ENCODE measurements at places on chromosomes 3 and 15.
A peak's percentile ranks its signal among the peaks of the same experiment; 100 is the strongest.

DNA sequence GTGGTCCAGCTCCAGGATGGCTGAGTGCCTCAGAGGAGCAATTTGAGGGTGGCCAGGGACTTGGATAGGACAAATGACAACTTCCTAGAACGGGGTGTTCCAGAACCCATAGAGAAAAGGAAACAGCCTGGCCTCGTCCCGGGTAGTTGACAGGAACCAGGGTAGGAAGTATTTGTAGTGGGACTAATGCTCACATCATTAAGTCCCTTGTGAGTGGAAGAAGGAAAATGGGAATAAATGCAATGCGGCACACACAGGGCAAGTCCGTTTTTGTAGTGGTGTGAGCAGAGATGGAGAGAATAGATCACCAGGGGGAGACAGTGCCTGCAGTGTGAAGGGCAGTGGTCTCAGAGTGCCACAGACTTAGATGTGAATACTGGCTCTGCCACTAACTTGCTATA lies 19.6 kb downstream of the TIMP4 start:
- DNase-seq, result no peak

- DNase-seq, result no peak
Measured at GRCh38 chr3:184549796-184550577, 11.6 kb upstream of the EPHB3 start.

DNA sequence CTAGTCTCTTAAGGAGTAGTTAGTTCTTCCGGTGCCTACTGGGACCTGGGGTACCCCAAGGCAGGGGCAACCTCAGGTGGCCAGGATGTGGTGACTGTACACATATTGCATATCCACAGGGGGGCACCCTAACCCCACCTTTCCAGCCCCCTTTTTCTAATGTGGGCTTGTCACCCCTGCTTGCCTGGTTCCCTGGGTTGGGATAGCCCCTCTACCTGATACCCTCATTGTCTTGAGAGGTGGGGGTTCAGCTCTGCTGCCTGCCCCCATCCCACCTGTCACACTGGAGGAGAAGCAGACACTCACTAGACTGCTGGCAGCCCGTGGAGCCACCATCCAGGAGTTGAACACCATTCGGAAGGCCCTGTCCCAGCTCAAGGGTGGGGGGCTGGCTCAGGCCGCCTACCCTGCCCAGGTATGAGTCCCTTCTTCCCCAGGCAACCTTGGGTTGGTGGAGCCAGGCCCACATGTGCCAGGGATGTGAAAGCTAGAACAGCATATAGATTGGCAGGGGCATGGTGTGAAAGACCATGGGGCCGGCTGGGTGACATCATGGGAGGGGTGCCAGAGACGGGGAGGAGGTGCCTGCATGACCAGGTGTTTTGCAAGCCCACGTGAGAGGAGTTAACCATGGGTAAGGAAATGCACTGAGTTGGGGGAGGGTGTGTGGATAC lies 4.0 kb downstream of the GLYCTK start:
- DNase-seq, result no peak

- DNase-seq, result no peak
Measured at GRCh38 chr3:160757233-160758106, 1.4 kb downstream of the PPM1L start.

GRCh38 chr15:27065151-27065550 lies 94.2 kb downstream of the GABRG3 start:
- no peak for DNase-seq

GRCh38 chr3:49093853-49094767 lies at the start of gene QRICH1:
QRICH1 (minus strand) TSS chr3:49094071; CDS start chr3:49077017, 17,054 bp downstream.
- DNase-seq, result peak; percentile 95

DNA sequence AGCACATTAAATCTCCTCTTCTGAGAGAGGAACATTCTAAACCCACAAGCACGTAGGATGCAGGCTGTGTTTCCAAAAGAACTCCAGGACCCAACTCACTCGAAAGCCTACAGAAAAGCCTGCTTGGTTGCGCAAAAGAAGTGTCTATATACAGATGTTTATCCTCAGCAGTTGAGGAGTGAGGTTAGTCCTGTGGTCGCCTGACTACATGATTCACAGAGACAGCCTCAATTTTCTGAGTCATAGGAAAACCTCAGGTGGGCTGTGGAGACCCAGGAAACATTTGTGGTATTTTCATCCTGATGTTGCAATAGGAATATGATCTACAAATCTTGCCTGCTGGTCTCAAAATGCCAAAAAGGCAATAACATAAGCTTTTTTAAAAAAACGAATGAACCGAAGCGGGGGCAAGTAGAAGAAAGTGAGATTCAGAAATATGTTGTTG lies 183.8 kb upstream of the THRB start:
- no peak for DNase-seq

DNA sequence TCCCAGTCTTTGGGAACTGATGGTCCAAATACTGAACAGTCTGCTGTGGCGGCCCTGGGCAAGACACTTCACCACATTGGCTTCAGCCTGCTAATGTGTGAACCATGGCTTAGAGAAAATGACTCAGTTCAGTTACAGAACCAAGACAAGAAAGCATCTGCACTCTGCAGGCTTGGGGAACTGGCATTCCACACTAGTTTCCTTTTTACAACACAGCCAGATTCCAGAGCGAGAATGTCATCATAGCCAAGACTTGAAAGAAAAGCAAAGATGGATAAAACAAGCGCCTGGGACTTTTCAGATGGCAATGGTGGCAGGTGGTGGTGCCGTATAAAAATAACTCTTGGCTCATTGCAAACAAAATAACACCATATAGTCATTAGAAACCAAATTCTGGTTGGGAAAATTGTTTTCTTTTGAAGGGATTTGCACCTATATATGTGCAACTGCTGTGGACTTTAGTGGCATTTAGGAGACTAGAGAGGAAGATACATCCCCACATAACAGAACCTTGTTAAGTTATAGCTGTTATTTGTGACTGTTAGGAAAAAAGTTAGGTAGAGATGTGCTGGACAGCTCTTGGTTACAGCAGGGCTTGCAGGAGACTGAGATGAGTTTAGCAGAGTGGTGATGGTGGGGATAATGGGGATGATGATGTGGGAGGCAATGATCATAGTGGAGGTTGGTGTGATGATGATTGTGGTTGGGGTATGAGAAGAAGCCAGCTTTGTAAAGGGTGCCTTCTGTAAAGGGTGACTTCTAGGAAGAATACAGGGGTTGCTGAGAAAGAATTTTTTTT lies 273.6 kb downstream of the THRB start:
- no peak for DNase-seq

- no peak for DNase-seq
Measured at GRCh38 chr3:127791221-127791913, 30.9 kb downstream of the MGLL start.

DNA sequence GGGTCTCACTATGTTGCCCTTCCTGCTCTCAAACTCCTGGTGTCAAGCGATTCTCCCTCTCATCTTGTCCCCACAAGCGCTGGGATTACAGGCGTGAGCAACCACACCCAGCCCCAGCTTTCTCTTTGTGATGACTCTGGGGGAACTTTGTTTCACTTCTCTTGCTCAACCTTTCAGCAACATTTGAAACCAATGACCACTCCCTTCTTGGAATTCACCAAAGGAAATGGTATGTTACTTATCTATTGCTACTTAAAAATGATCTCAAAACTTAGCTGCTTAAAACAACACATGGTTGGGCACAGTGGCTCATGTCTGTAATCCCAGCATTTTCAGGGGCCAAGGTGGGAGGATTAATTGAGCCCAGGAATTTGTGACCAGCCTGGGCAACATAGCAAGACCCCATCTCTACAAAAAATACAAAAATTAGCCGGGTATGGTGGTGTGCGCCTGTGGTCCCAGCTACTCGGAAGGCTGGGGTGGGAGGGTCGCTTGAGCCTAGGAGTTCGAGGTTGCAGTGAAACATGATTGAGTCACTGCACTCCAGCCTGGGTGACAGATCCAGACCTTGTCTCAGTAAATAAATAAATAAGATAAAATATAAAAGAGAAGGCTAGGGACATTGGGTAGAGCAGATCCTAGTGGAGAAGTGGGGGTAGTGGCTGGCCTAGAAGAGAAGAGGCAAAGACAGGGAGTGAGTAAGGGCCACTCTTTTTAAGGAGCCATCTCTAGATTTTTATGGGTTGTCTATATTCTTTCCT lies 10.3 kb upstream of the COPG1 start:
- no peak for DNase-seq

GRCh38 chr15:81895723-81896122 lies 150.1 kb downstream of the MEX3B start:
- no peak for DNase-seq

DNA sequence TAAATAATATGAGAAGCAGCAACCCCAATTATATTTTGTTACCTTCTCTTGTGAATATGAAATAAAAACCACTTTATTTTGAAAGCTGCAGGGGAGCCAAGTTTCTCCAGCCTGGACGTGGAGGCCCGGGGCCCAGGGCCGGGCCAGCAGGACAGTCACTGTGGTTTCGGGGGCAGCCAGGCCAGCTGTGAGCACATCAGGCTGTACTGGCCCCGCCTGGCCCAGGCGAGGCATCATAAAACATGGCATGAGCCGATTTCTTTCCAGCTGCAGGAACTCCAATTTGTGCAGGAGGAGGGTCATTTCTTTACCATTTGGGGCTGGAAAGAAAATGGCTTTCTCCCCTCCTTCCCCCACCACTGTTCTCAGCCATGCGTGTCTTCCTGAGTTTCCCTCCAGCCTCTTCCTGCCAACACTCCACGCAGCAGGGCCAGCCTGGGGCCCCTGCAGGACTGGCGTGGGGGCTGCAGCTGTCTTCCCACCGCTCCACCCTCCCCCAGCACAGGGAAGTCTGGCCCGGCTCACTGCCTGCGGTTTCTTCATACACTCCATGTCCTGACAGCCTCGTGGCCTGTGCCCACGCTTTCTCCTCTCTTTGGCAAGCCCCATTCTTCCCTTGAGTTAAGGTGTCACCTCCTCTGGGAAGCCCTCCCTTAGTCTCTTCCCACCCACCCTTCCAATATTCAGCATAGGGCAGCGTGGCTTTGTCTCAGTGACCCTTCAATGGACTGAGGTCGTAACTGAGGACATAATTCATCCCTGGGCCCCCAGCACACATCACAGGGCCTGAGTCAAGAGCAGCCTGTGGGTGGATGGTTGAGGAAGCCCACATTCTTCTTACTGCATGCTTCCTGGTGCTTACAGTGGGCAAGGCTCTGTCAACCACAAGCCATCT lies 135.8 kb downstream of the CHSY1 start:
- no peak for DNase-seq

DNA sequence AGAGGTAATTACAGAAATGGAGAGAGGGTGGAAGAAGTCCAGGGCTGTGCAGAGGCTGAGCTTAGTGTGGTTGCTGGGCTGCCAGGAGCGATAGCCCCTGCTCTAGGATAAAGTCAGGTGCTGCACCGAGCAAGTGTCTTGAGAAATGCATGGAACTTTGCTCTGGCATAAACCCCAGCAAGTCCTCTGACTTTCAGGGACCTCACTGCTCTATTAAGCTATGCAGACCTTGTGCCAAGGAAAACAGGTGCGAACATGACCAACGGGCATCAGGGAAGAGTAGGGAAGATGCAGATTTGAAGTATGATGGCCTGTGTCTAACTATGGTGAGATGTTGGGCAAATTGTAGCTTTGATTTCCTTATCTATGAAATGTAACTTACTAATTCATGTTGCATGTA lies 416.8 kb downstream of the NR2F2 start:
- DNase-seq, result no peak

DNA sequence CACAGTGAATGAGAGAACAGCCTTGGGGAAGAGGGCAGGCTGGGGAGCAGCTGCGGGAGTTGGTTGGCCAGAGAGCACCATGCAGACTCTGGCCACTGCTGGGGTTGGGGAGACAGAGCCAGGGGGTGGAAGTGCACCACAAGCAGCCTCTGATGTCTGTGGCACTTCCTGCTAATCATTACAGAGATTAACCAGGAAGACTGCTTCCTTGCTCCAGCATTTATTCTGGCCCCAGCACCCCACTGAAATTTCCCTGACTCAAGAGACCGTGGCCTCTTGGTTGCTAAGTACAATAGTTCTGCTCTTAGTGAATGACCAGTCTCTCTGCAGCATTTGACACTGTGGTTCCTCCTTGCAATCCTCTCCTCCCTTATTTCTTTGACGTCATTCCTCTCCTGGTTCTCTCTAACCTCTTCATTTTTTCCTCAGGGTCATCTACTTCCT lies 266.2 kb upstream of the ROPN1 start:
- DNase-seq, result no peak

GRCh38 chr15:74263466-74263865 lies 27.3 kb downstream of the CCDC33 start:
- DNase-seq, result no peak

- DNase-seq, result no peak
Measured at GRCh38 chr3:104717828-104718196, 648.9 kb upstream of the ALCAM start.

GRCh38 chr3:140754936-140755335 lies 77.1 kb downstream of the TRIM42 start:
- no peak for DNase-seq

- DNase-seq, result no peak
Measured at GRCh38 chr3:43302116-43302880, 16.0 kb downstream of the SNRK start.

DNA sequence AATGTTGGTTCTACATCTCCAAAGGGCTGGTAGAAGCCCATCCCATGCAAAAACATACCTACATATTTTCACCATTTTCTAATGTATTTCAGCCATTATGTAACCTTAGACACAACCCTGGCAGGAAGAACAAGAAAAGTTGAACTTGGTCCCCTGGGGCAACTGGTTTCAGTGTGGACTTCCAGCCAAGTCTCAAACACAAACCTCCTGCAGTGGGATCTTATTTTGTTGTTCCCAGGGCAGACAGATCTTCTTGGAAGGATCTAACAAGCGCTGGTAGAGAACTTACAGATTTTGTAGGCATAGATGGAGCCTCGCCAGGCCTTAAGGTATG lies 96.3 kb downstream of the ADAMTS17 start:
- no peak for DNase-seq

- DNase-seq, result no peak
Measured at GRCh38 chr3:81891055-81891895, 129.8 kb upstream of the GBE1 start.

- DNase-seq, result no peak
Measured at GRCh38 chr3:32901005-32901932, 50.2 kb upstream of the CCR4 start.

Data from cerebellar nuclear complex (tissue), 1 donor.